ENCODE measurements at places on chromosomes 6 and 20.
A peak's percentile ranks its signal among the peaks of the same experiment; 100 is the strongest.

GRCh38 chr6:145141572-145141971, 593.7 kb downstream of the EPM2A start:
- no peak for DNase-seq

GRCh38 chr6:152648105-152648504, 10.9 kb upstream of the SYNE1 start:
- no peak for DNase-seq

DNA sequence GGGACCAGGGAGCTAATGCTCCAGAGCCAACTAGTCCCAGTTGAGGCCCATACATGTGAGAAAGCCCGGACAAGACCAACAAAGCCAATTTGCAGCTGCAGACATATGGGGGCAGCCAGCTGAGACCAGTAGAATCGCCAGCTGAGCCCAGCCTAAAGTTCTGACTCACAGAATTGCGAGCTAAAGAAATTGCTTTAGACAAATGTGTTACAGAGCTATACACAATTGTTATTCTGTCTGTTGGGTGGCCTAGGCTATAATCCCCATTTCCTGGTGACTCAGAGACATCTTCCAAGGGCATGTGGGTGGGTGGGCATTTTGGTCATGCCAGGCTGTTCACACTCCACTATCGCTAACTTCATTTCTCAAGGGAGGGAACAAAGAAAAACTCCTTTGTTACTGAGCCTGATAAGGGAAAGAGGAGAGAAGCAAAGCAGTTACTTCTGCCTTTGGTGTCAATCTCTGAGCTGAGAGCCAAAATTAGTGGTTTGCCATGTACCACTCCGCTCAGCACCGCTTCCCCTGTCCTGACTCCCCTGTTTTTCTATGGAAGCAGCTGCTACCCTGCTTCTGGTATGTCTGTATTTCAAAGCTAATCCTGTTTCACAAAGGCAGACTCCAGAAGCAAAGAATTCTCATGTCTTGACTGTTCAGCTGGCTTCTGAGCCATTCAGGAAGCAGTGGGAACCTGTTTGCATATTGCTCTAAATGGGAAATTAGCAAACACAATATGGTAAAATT, 26.1 kb downstream of the SCP2D1 start:
- no peak for DNase-seq

DNA sequence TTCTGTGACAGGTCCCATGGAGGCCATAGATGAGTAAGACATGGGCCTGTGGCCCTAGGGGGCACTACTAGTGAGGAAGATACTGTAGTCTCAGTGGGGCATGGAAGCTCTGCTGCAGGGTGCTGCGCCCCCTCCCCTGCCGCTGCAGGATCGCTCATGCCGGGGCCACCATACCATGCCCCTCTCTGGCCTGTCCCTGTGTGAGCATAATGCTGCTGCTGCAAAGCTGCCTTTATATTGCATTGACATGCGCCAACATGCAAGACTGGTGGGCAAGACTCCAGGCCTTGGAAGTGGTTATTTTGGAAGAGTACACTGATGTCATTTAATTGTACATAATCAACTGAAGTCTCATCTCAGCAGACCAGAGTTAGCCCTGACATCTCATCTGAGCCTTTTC, 60.0 kb downstream of the TOX2 start:
- no peak for DNase-seq

DNA sequence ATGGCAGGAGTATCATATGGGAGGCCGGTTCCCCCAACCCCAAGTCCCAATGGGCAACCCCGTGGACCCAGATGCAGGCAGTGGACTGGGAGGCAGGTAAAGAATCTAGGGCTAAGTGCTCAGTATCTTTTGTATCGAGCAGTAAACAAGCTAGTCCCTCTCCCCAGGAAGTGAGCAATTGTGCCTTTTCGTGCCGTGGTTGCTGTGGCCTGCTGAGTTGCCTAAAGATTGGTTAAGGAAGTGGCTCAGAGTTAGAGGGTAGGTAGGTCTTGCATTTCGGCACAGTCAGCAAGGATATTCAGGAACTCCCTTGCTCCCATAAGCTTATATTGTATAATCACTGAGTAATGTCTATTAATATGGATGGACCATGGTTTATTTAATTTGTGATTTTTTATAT, 1.3 kb upstream of the DNAH8 start:
- DNase-seq = peak; percentile 67

DNA sequence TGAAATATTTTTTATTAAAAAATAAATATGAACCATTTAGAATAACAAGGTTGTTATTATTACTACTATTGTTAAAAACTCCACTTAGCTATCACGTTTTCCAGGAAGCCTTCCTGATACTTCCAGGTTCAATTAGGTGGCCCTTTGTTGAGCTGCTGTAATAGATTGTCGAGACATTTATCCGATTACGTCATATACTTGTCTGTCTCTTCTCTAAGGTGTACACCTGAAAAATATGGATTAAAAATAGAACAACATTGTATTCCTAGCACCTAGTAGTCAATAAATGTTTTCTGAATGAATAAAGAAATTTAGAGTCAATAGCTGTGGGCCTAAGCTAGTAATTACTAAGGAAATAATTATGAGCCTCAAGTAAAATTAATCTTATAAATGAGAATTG, 359.6 kb downstream of the RNF144B start:
- no peak for DNase-seq

GRCh38 chr6:37709250-37709931, 11.7 kb upstream of the MDGA1 start:
- no peak for DNase-seq

- DNase-seq = no peak
Measured at GRCh38 chr6:158668707-158669103, 18.9 kb downstream of the SYTL3 start.

GRCh38 chr6:119344306-119344705, 5.3 kb downstream of the MAN1A1 start:
- no peak for DNase-seq

DNA sequence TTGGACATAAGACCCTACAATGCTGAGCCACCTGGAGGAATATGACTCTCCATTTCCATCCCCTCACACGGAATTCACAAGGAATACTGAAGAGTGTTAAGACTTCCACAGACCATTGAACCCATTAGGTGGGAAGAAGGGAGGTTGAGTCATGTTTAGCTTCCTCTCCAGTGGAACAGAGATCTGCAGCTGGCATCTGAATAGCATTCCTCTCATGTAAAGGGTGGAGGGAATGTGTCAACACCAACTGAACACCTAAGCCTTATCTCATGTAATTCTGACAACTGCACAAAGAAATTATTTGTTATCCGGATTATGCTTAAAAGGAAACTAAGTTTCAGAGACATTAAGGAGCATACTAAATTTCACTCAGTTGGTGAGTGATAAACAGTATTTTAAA, 705.9 kb downstream of the MAFB start:
- no peak for DNase-seq

GRCh38 chr20:53609491-53610445, 16.1 kb upstream of the ZNF217 start:
- peak; percentile 89 for DNase-seq

- no peak for DNase-seq
Measured at GRCh38 chr6:123418071-123418470, 218.7 kb downstream of the TRDN start.

DNA sequence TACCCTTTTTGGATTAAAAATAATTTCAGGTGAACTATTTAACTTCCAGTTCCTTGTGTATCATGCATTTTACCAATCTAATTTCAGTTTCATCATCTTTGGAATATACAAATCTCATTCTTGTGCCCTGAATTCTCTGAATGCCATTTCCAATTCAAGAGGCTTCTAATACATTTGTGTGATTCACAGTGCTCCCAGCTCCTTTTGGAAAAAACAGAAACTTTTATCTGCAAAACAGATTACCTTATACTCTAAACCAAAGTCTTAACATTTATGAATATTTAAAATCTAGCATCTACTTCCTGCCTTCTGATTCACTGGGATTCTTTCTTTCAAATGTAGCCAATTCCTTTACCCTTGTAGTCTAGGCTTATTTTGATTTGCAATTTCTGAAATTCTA, 11.1 kb upstream of the PEX7 start:
- DNase-seq = no peak

GRCh38 chr20:54573838-54574237, 98.4 kb downstream of the DOK5 start:
- no peak for DNase-seq

GRCh38 chr20:12386821-12387220, 469.1 kb downstream of the BTBD3 start:
- no peak for DNase-seq

GRCh38 chr6:108497883-108498282, 62.8 kb upstream of the FOXO3 start:
- peak; percentile 1 for DNase-seq

- no peak for DNase-seq
Measured at GRCh38 chr6:163725008-163725941, 310.8 kb downstream of the QKI start.

DNA sequence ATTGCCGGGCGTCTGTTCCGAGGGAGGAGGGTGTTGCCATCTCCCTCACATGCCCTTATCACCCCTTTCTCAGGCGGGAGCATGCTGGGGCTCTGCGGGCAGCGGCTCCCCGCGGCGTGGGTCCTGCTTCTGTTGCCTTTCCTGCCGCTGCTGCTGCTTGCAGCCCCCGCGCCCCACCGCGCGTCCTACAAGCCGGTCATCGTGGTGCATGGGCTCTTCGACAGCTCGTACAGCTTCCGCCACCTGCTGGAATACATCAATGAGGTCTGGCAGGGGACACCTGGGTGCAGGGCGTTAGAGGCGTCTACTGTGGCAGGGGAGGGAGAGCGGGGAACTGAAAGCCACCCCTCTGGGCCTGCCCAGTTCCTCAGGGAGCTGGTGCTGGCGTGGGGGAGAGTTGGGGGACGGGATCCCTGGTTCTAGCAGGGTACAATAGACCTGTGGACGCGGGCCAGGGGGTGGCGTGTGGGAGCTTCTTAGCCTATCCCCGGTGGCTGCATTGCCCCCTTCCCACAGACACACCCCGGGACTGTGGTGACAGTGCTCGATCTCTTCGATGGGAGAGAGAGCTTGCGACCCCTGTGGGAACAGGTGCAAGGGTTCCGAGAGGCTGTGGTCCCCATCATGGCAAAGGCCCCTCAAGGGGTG, 697 bp downstream of the PPT2 start:
- peak; percentile 75 for DNase-seq

DNA sequence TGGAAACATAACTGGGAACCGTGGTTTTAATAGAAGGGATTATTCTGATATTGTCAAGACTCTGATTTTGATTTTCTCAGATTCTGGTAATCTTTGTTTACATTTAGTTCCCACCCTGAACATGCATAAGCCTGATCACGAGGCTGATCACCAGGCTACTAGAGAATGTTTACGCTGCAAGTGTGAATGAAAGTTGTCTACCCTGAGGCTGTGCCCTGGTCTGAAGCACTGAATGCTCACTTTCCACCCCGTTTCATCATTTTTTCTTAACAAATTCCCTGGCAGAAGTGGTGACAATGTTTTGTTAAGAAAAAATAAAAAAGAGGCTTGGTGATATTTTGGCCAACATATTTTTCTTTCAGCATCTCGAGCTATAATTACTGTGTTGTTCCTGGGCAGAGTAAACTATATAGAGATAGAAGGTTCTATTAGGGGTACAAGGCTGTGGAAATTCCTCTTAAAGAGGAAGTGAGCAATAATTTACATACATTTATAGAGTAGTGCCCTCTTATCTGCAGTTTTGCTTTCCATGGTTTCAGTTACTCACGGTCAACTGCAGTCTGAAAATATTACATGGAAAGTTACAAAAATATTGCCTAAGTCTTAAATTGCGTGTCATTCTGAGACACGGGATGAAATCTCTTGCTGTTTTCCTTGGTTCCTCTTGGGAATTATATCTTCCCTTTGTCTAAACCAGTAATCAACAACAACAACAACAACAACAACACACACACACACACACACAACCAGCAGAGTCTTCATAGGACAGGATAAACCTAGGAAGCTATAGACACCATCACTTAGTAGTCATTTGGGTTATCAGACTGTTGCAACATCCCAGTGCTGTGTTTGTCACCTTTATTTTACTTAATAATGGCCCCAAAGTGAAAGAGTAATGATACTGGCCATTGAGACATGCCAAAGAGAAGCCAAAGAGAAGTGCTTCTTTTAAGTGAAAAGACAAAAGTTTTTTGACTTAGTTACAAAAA, 566.6 kb upstream of the CITED2 start:
- DNase-seq = no peak

GRCh38 chr6:116102873-116103272, 2.2 kb downstream of the NT5DC1 start:
- no peak for DNase-seq

GRCh38 chr20:63735859-63736718, at the start of gene LIME1:
Gene LIME1, plus strand, starts transcription at chr20:63736664. Its CDS starts 886 bp downstream, at chr20:63737550.
- peak; percentile 87 for DNase-seq

- DNase-seq = no peak
Measured at GRCh38 chr6:112851146-112851545, 504.0 kb downstream of the RFPL4B start.

DNA sequence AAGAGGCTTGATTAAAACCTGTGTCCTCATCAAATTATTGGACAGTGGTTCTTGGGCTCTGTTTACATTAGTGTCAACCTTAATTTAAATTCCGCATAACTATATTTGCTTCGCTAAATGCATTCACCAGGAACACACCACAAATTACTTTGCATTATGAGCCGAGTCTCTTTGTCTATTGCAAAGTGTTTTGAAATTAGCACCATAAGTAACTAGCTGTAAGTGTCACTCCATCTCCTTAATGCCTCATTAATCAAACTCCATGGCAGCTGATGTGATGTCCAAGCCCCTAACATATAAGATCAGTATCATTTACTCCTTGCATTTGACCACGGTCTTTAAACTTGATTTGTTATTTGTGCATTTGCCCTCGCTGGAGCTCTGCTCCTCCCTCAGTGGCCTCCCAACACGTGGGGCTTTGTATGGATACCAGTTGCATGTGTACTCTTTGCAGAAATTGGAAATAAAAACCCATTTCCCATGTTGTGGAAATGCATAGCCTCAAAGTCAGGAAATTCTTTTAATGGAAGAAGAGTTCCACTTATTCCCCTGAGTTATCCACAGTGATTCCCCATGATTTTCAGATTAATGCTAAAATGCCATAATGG, 24.6 kb downstream of the FOXA2 start:
- DNase-seq = no peak

DNA sequence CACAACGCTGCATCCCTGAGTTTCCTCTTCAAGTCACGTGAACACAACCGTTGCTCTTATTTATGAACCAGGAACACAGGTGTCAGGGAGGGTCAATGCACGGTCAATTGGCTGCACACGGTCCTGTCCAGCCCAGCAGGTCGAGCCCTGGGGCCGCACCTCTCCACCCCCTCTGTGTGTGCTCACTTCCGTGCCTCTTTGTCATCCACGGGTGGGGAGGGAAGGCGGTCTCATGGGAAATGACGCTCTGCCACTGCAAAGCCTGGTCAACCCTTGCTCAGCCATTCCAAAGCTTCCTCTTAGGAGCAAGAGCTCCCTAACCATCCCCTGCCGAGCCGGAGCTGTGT, 38.7 kb downstream of the DACT2 start:
- DNase-seq = no peak

DNA sequence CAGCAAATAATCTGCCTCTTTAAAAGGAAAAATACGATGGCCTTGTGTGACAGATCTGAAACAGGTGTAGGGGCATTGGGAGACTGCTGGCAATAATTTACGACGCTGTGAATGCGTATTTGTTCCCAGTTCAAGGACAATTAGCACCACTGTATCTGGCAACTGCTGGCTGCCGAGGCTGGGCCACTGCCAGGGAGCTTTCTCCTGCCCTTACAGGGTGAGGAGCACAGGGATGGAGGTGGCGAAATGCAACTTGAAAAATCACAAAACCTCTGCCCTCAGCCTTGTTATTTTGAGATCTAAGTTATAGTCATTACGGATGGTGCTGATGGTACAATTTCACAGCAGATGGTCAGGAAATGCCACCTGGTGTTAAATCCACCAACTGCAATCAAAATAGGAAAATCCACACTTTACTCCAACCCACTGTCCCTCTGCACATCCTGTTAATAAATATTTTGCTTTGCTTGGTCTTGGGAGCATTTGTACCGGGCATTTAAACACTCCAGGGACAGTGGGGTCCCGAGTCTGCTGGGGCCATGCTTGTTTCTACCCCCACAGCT, 6.4 kb downstream of the MYLK4 start:
- DNase-seq = no peak
